HepG2 (cell line): ENCODE measurements at places on chromosomes 2 and 18. TPM values are rescaled to one million over a fixed set of nuclear protein-coding genes. Genes with fewer than 3 reads are reported as not detected.

GRCh38 chr18:77086034-77086433 is 46.5 kb downstream of the MBP start:
- no peak for DNase-seq

DNA sequence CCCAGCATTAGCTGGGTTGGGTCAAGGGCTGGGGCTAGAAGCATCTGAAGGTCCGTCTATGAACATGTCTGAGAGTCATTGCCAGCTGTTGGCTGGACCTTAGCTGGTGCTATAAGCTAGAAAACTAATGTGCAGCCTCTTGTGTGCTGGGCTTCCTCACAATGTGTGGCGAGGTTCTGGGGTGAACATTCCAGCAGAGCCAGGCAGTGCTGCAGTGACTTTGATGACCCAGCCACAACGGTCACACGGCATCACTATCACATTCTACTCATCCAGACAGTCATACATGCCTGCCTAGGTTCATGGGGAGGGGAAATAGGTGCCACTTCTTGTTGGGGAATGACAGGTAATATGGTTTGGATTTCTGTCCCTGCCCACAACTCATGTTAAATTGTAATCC is 260.5 kb downstream of the CYP26B1 start:
- no peak for DNase-seq

DNA sequence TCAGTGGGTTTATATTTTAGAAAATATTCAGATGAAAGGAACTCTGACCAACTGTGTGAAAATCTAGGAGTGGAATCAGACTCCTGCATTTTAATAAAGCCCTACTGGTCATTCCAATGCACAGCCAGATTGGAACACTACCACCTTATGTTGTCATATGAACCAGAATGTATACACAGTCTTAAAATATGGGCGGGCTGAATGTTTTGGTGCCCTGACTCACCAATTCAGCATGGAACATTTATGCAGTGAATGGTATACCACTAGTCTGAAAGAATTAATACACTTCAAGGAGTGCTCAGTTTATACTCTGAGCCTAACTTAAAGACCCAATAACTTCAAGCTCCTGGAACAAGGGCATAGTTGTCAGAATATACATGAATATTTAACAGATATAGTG is 280.9 kb upstream of the TCF4 start:
- no peak for DNase-seq

DNA sequence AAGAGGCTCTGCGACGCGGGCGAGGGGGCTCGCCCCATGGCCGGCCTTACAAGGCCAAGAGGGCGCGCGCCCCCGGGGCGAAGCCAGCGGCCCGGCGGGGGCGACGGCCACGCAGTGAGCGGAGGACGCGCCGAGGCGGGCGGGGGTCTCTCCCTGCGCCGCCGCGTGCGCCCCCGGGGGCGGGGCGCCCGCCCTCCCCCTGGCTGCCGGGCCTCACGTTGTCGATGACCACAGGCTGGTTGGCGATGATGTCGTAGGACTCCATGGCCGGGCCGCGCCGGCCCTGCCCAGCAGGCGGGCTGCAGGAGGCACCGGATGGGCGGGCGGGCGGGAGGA is 250 bp downstream of the ACTR1B start:
- no peak for DNase-seq

Gene FMNL2
- 63.2 and 66.5 TPM in 2 replicates for total RNA-seq

Gene FARP2
- 43.3 and 45.4 TPM in 2 replicates for total RNA-seq

GRCh38 chr2:201467666-201468065 is 16.1 kb downstream of the STRADB start:
- DNase-seq: no peak

GRCh38 chr2:100880730-100881129 is 60.8 kb downstream of the NPAS2 start:
- no peak for DNase-seq

DNA sequence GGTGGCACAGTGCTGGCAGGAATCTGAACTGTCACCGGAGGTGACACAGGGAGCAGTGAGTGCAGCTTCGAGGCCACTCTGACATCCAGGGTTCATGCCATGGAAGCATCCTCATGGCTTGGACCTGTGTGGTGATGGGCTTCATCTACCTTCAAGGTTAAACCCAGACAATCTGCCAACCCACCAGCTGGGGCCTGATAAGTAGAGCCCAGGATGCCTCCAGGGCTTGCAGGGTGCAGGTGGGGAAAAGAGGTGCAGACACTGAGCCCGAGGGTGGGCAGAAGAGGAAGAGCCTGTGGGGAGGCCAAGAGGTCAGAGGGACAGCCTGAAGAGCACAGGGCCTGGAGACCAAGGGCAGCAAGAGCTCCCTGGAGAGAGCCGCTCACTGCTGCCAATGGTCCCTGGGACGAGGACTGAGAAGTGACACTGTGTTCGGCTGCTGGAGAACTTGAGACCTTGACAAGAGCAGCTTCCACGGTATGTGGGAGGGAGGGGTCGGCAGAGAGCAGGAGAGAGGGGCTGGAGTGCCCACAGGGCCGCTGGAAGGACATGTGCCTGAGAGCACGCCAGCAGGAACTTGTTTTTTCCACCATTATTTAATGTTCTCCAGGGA is 8.1 kb upstream of the HES6 start:
- DNase-seq: no peak

GRCh38 chr18:68301441-68301840 is 413.5 kb downstream of the TMX3 start:
- DNase-seq: no peak

DNA sequence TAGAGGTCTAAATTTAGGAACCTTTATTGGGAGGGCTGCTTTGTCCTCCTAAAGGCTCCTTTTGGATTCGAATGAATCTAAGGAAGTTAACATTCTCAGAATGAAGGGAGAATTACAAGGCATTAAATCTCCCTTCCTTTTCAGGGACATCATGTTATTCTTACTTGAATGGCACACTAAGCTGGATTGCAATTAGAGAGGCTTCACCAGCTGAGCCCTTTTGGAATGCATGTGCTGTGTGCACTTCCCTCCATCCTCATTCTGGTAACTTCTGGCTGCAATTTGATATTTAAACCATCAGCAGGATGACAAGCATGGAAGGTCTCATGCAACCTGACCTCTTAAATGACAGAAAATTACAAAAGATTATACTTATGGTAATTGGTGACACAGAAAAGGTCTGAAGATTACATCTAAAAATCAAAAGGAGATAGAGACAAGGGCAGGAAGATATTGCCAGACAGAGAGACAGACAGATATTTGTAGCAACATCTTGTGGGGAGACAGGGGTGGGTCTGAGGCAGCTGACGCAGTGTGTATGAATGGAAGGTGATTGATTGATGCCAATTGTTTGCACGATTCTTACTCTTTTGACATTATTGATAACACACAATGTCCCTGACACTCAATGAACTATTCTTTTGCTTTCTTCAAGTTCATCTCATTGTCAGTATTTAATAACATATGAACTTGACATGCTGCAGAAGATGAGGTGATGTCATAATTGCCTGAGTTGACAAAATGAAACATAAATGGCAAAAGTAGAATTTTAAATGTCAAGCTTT is 570.8 kb upstream of the GYPC start:
- no peak for DNase-seq

Gene BMP10
- not detected in 2 replicates for total RNA-seq

Gene ADRA2B
- not detected in 2 replicates for total RNA-seq

DNA sequence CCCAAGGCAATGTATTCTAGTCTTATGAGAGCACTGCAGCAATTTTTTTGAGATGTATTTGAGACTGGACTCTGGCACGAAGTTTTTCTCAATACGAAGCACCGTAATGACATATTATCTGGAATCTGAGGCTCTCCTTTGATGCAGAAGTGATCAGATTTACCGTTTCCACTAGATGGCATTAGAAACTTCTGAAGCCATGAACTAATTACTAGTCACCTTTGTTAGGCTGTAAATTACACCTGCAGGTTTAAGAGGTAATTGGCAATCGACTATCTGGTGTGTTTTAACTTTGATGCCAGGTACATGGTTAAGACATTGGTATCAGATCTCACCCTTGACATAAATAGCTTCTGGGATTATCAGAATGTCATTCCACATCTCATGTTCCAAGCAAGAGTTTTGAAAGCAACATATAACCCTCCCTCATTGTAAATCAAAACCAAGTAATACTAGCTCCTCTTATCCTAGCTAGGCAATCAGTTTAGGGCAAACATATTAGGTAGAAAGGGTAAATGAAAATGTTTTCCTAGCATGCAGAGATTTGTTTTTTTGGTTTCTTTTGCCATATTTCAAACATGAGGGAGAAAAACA is 254.6 kb upstream of the SPRED2 start:
- DNase-seq: no peak

Gene HMSD
- not detected in 2 replicates for total RNA-seq

GRCh38 chr2:74333175-74333574 is 10.0 kb downstream of the SLC4A5 start:
- DNase-seq: peak; percentile 63

- no peak for DNase-seq
These were observed 18.7 kb downstream of the CABLES1 start for GRCh38 chr18:23154030-23154429.

DNA sequence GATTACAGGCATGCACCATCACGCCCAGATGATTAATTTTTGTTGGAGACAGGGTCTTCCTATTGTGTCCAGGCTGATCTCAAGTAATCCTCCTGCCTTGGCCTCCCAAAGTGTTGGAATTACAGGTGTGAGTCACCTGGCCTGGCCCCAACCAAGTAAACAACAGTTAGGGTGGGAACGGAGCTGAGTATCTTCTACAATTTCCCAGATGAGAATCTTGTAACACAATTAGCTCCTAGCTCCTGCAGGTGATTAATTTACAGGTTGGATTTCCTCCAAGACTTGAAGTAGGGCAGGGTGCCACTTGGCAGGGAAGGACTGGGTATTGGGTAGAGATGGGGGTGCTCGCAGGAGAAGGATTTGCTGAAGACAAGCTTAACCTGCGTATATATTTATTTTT is 17.8 kb downstream of the NLRC4 start:
- DNase-seq: no peak

- no peak for DNase-seq
These were observed 172.8 kb downstream of the ACOXL start for GRCh38 chr2:110905217-110905616.

DNA sequence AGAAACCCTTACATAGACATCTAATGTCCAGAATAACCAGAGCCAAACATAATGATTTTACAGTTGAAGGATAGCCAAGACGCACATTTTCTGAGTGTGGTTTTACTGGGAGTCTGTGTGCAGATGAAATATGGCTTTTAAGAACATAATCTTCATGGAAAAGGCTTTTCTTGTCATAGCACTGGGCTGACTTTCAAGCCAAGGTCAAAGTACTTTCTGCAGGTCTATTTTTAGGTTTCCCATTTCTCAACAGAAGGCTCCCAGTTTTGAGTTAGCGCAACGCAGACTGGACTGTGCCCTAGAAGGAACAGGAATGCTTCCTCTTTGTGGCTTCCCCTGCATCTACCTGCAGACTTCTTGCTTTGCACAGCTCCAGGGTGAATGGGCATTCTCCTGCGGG is 92.3 kb upstream of the UPP2 start:
- no peak for DNase-seq

Gene DUSP11
- total RNA-seq: 36.2 and 48.9 TPM in 2 replicates

DNA sequence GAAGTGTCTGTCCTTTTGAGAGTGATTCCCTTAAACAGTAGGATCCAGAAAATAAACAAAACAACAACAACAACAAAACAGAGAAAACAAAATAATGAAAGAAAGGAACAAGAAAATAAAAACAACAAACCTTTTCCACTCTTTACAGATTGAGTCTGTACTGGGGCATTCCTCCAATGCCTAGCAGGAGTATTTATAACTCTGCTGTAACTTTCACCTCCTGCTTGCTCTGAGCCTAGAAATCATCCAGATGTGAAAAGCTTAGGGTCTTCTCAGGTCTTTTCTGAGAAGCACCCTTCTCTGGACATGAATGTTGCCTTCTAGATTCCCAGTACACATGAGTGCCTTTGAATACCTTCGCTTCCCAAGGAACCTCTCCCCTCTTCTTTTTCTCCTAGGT is 1239.4 kb downstream of the CNTNAP5 start:
- no peak for DNase-seq

Gene RUFY4
- total RNA-seq: not detected in 2 replicates

Gene PAPOLG
- 10.4 and 16.2 TPM in 2 replicates for total RNA-seq

GRCh38 chr2:128403814-128404708 is 85.4 kb upstream of the HS6ST1 start:
- DNase-seq: no peak

- DNase-seq: no peak
These were observed 40.3 kb upstream of the ATP8B1 start for GRCh38 chr18:57843386-57843785.

GRCh38 chr2:134906726-134907125 is 11.9 kb upstream of the CCNT2 start:
- no peak for DNase-seq

Gene XDH
- total RNA-seq: not detected in 2 replicates

- no peak for DNase-seq
These were observed 87.1 kb downstream of the TSHZ1 start for GRCh38 chr18:75297731-75298130.

Gene ZFP36L2
- total RNA-seq: 21.8 and 32.5 TPM in 2 replicates

Gene CBLN2
- not detected in 2 replicates for total RNA-seq

DNA sequence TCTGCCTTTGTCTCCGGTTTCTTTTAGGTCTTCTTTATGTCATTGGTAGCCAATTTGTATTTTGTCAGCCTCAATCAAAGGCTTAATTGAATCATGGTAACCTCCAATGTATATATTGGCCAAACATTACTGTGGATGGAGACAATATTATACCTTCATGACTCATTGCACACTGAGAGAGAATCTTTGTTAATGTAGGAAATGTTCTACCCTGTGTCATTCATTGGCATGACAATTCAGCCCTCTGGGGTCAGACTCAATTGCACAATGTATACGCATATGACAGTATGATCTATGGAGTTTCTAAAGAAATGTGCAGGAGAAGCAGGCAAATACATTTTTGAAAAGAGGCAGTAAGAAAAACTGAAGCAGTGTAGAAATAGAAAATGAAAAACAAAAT is 162.6 kb downstream of the PDE11A start:
- DNase-seq: peak; percentile 10

Gene FAHD2B
- total RNA-seq: 6.4 and 7.2 TPM in 2 replicates

GRCh38 chr2:61014763-61015162 is 2.8 kb upstream of the PEX13 start:
- DNase-seq: no peak

DNA sequence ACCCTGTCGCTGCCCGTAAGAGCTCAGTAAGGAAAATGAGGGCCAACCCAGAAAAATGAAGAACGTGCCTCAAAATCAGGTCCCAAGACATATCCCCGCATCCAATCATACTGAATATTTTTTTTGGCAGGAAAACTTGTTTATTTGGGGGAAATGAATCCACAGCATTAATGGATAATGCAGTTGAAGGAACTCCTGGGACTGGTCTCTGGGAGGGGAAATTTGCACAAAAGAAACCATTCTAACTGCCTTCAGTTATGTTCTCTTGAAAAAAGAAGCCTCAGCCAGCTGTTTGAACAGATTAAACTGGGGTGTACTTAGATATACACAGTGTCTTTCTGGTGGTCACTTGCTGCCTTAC is 61.3 kb downstream of the SPRED2 start:
- DNase-seq: no peak

Gene CHST9
- total RNA-seq: 7.5 and 9.6 TPM in 2 replicates

DNA sequence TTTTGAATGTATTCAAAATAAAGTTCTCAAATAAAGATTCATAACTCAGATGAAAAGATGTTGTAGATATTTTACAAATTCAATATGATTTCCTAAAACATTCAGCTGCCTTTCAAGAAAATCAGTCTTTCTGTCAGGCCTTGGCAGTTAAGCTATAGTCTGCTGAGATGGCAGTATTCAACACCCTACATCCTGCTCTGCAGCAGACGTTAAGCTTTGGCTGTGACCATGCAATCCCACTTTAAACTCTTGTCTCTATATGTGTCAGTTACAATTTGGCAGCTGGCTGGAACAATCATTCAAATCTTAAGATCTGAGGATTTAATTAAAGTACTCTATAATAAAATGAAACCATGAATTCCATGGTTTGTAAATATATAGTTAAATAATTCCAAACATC is 567.3 kb upstream of the ZNF804A start:
- DNase-seq: no peak

- no peak for DNase-seq
These were observed 160.4 kb upstream of the CCDC195 start for GRCh38 chr2:224876522-224876921.

Gene ATP9B
- 4.3 and 10.8 TPM in 2 replicates for total RNA-seq
